Heart left ventricle (tissue), 16 donors: ENCODE measurements at places on chromosomes 3 and 15. TPM values are rescaled to one million over a fixed set of nuclear protein-coding genes. Genes with fewer than 3 reads are reported as not detected.
A peak's percentile ranks its signal among the peaks of the same experiment; 100 is the strongest.

Gene SH3BP5
- 20.2 TPM for total RNA-seq

Gene ALAS1
- 121 TPM for total RNA-seq

Gene H1-8
- total RNA-seq, result not detected

Gene PLXNA1
- total RNA-seq, result 37.7 TPM

Gene ITGA11
- 7.8 TPM for total RNA-seq

Gene PROK2
- total RNA-seq, result 0.49 TPM

Gene ITIH4
- total RNA-seq, result 11.2 TPM

Gene NDN
- 32.5 TPM for total RNA-seq

Gene LTK
- 1.6 TPM for total RNA-seq

Gene CCK
- total RNA-seq, result not detected

Gene MYH15
- total RNA-seq, result 0.20 TPM

DNA sequence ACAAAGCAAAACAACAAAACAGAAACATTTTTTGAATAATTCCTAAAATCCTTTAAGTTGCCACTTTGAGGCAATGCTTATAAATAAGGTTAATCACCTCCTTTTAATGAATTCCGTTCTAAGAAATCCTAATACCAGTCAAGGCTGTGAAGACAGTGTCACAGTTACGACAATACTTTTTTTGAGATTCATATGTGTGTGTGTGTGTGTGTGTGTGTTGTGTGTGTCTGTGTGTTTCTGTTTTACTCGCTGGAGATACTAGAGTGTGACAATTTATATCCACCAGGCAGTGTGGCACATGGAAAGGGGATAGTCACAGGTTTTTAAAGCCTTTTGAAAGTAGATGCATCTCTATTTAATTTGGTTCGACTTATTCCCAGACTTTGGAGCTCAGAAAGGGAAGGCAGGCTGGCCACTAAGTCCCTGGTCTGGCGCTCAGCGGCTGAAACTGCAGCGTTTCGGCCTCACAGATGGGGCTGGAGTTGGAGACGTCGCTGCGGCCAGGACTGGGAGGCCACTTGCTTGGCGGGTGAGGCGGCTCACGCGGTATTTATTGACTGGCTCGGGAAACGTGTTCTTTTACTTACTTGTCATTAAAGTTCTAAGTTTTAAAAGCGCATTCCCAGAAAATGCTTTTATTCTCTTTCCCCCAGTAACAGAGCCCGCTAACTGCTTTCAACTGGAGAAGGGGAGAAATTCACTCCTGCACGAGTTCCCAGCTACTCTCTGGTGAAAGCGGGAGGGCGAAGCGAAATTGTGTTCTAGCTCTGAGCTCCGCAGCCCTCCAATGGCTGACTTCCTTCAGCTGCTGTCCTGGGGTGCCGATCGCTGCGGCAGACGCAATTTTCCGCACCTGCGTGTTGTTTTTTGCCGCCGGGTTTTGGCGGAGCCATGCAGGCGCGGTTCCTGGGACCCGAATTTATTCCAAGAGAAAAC, 13.7 kb downstream of the ZIC1 start:
- H3K27me3 ChIP-seq, result peaks cover 86% of the 10 kb centered on the region
- no peak for DNase-seq
- no peak overlapping the region for H3K27ac ChIP-seq
- H3K36me3 ChIP-seq, result no peaks in the 10 kb centered on the region
- H3K4me3 ChIP-seq, result no peak overlapping the region

GRCh38 chr3:44802011-44802410, 40.4 kb downstream of the KIF15 start:
- no peaks in the 10 kb centered on the region for H3K36me3 ChIP-seq
- no peak for DNase-seq
- H3K4me1 ChIP-seq, result no peaks in the 10 kb centered on the region
- H3K4me3 ChIP-seq, result no peak overlapping the region

DNA sequence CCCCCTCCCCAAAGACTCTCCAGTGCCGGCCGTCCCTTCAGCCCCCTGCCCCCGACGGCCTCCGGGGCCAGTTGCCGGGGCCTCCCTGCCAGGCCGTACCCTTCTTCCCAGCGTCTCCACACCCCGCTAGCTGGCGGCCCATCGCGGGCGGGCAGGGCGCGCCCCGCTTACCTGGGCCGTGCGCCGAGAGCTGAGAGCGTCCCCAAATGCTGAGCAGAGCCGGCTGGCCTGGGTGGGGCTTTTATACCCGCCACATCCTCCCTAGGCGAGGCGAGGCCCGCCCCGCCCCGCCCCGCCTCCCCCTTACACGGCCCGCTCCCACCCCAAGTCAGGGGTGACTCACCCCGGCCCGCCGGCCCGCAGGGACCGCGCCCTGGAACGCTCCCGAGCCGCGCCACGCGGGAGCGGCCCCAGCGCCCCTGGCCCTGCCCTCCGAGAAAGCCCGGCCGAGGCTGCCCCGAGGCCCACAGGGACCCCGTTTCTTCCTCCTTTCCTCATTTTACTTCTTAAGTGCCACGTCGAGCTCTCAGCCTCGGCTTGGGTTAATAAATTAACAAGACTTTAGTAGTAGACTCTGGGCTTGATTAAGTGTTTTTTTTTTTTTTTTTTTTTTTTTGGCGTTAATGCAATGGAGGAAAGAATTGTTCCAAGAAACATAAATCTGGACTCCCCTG, at the start of gene ANXA2:
TSS of gene ANXA2 (minus strand) at position 215 of the 674 bp plus-strand sequence. CDS start 11,911 bp downstream, outside the sequence.
- peaks cover 16% of the 10 kb centered on the region for H3K36me3 ChIP-seq
- peak within 1 kb of the TSS; percentile 97 for H3K27ac ChIP-seq
- peak within 1 kb of the TSS; percentile 79 for H3K4me3 ChIP-seq
- H3K4me1 ChIP-seq, result peaks cover 39% of the 10 kb centered on the region
- DNase-seq, result peak; percentile 88

- H3K4me3 ChIP-seq, result no peak overlapping the region
- no peaks in the 10 kb centered on the region for H3K4me1 ChIP-seq
- DNase-seq, result no peak
Measured at GRCh38 chr3:127388427-127388826, 100.6 kb upstream of the PRR20G start.

GRCh38 chr3:43764056-43764455, 73.3 kb downstream of the ABHD5 start:
- no peaks in the 10 kb centered on the region for H3K36me3 ChIP-seq
- H3K27ac ChIP-seq, result no peak overlapping the region
- H3K27me3 ChIP-seq, result no peaks in the 10 kb centered on the region
- no peak overlapping the region for H3K4me3 ChIP-seq

- no peaks in the 10 kb centered on the region for H3K36me3 ChIP-seq
- H3K4me3 ChIP-seq, result no peak overlapping the region
- H3K4me1 ChIP-seq, result no peaks in the 10 kb centered on the region
Measured at GRCh38 chr3:149727656-149728055, 24.6 kb downstream of the COMMD2 start.

DNA sequence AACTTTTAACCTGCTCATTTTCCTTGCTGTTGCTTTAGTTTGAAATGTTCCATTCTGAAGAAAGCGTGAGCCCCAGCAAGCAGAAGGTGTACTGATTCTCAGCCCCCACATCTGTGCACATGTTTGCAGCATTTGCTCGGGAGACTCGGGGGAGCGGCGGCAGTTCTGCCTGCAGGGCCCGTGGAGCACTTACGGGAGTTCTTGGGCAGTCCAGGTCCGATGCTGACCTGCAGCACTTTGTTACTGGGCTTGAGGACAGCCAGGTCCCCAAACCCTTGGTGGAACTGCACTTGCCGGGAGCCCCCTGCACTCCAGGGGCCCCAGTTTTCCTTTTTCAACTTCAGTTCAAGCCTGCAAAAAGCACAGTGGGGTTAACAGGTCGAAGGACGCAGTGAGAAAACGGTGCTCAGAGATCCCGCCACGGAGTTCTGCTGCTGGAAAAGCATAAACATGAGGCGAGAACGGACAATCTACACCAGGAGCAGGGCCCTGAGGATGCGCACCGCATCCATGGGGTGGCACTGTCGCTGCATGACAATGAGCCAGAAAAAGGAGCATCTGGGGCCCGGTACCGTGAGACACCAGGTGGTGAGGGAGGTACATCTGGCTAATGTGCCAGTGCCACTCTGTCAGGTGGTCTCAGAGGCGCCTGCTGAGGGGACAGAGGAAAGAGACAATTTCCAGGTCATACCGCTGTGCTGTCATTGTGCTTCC, 45.6 kb upstream of the LDHAL6B start:
- H3K27me3 ChIP-seq, result no peaks in the 10 kb centered on the region
- H3K4me1 ChIP-seq, result no peaks in the 10 kb centered on the region
- no peak for DNase-seq
- H3K36me3 ChIP-seq, result peaks cover 79% of the 10 kb centered on the region

GRCh38 chr3:43862470-43862869, 171.7 kb downstream of the ABHD5 start:
- no peak overlapping the region for H3K4me3 ChIP-seq
- H3K27ac ChIP-seq, result no peak overlapping the region
- H3K27me3 ChIP-seq, result peaks cover 20% of the 10 kb centered on the region
- H3K36me3 ChIP-seq, result no peaks in the 10 kb centered on the region

- H3K4me1 ChIP-seq, result no peaks in the 10 kb centered on the region
- H3K36me3 ChIP-seq, result no peaks in the 10 kb centered on the region
- no peaks in the 10 kb centered on the region for H3K27me3 ChIP-seq
- H3K27ac ChIP-seq, result peak overlapping the region; percentile 24
- DNase-seq, result peak; percentile 78
Measured at GRCh38 chr3:196096382-196096953, 14.6 kb upstream of the TFRC start.

- no peak overlapping the region for H3K4me3 ChIP-seq
- no peak for DNase-seq
- H3K27ac ChIP-seq, result no peak overlapping the region
- H3K36me3 ChIP-seq, result no peaks in the 10 kb centered on the region
- no peaks in the 10 kb centered on the region for H3K27me3 ChIP-seq
- H3K4me1 ChIP-seq, result no peaks in the 10 kb centered on the region
Measured at GRCh38 chr3:189947948-189948723, 172.6 kb downstream of the P3H2 start.

DNA sequence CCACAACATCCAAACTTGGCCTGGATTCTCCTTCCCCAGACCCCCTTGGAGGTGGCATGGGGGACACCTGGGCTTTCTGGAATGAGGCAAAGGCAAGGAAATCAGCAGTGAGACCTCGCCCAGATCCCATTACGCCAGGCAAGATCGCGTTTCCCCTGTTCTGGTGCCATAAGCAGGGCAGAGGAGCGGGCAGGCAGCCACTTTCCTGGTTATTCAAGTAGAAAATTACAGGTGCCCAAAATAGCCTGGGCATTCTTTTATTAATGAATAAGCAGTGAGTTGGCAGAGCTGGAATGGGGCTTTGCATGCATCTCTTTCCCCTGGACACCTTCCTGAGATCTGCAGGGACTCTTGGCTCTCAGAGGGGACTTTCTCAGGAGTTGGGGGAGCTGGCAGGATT, 31.5 kb upstream of the FAM107A start:
- H3K36me3 ChIP-seq, result no peaks in the 10 kb centered on the region
- no peaks in the 10 kb centered on the region for H3K27me3 ChIP-seq
- peak overlapping the region; percentile 61 for H3K27ac ChIP-seq
- no peak overlapping the region for H3K4me3 ChIP-seq
- peak; percentile 82 for DNase-seq

DNA sequence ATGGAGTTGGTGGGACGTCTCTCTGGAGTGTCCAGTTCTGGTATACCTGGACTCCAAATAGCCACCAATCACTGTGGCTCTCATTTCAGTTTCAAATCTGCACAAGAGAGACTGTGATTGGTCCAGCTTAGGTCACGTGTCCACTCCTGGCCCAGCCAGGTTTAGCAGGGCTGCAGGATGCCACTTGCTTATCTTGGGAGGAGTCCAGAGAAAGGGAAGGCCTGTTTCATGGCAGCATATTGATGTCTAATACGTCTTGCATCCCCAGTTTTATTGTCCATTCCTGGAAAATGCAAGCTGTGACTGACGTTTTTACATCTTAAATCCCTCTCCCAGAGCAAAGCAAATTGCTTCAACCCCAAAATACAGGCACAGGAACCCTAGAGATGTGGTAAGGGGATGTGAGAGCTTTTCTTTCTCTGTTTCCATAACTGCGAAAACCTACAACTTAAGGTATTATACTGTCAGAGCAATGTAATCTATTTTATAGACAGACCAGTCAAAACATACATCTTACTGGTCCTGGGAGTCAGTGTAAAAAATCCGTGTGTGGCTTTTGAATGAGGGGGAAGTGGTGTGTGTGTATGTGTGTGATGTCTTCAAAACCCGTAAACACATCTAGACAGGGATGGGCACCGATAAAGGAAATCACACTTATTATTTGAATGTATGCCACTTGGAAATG, 274.4 kb downstream of the TLE3 start:
- no peaks in the 10 kb centered on the region for H3K4me1 ChIP-seq
- H3K36me3 ChIP-seq, result no peaks in the 10 kb centered on the region
- no peak for DNase-seq
- no peak overlapping the region for H3K27ac ChIP-seq
- H3K27me3 ChIP-seq, result no peaks in the 10 kb centered on the region

GRCh38 chr3:51677358-51677757, 6.3 kb downstream of the TEX264 start:
- no peak overlapping the region for H3K4me3 ChIP-seq
- no peaks in the 10 kb centered on the region for H3K27me3 ChIP-seq
- no peak overlapping the region for H3K27ac ChIP-seq

GRCh38 chr3:111412656-111413055, 129.3 kb upstream of the CD96 start:
- no peak for DNase-seq
- H3K4me3 ChIP-seq, result no peak overlapping the region
- H3K27ac ChIP-seq, result no peak overlapping the region
- H3K36me3 ChIP-seq, result no peaks in the 10 kb centered on the region
- H3K27me3 ChIP-seq, result no peaks in the 10 kb centered on the region
- H3K4me1 ChIP-seq, result no peaks in the 10 kb centered on the region

GRCh38 chr15:48563934-48564333, 81.6 kb downstream of the FBN1 start:
- H3K27ac ChIP-seq, result no peak overlapping the region
- H3K27me3 ChIP-seq, result no peaks in the 10 kb centered on the region
- no peaks in the 10 kb centered on the region for H3K36me3 ChIP-seq

GRCh38 chr3:197714251-197714650, 22.5 kb downstream of the RUBCN start:
- no peak overlapping the region for H3K4me3 ChIP-seq
- no peak for DNase-seq
- no peaks in the 10 kb centered on the region for H3K36me3 ChIP-seq
- peak overlapping the region; percentile 97 for H3K27ac ChIP-seq
- H3K27me3 ChIP-seq, result no peaks in the 10 kb centered on the region

GRCh38 chr3:184600685-184601377, 39.2 kb downstream of the EPHB3 start:
- H3K27ac ChIP-seq, result no peak overlapping the region
- H3K4me3 ChIP-seq, result no peak overlapping the region
- peaks cover 19% of the 10 kb centered on the region for H3K4me1 ChIP-seq

DNA sequence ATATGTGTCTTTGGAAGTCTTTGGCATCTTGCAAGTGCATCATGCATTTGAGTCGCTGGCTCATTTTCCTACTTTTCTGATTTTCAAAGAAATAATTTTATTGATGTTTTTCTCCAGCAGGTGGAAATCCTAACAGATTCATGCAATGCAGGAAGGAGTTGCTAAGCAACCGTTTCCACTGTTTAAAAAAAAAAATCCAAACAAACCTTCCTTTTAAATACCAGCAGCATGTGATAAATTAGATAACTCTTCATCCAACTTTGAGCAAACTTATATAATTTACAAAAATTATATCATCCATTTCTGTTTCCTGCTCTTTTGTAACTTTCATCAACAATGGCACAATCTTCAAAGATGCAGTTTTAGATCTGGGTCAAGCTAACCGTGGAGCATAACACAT, 364.1 kb downstream of the MFSD1 start:
- H3K4me3 ChIP-seq, result no peak overlapping the region
- no peaks in the 10 kb centered on the region for H3K27me3 ChIP-seq
- DNase-seq, result no peak
